CD4-positive, alpha-beta T cell treated with Interleukin-6 for 4 hours (primary cell): ENCODE measurements at places on chromosomes 11 and 22.

GRCh38 chr11:20631519-20632168, 32.2 kb downstream of the SLC6A5 start:
- no peak for DNase-seq

- no peak for DNase-seq
These were observed 15.8 kb upstream of the MMP20 start for GRCh38 chr11:102640946-102641345.

DNA sequence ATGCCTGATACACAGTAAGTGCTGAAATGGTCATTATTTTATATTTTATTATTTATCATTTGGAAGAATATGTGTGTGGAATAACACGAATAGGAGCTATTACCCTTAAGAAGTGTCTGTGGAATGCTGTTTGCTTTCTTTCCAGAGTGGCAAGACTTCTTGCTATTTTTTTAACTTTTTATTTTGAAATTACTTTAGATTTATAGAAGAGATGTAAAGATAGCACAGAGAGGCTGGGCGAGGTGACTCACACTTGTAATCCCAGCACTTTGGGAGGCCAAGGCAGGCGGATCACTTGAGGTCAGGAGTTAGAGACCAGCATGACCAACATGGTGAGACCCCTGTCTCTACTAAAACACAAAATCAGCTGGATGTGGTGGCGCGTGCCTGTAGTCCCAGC, 58.9 kb upstream of the PAX6 start:
- no peak for DNase-seq

GRCh38 chr11:2889362-2890273, 4.0 kb upstream of the CDKN1C start:
- no peak for DNase-seq

- DNase-seq = no peak
These were observed 43.2 kb upstream of the VPREB1 start for GRCh38 chr22:22201185-22201929.

- DNase-seq = no peak
These were observed 54.7 kb upstream of the PRDM11 start for GRCh38 chr11:45091563-45092403.

- DNase-seq = no peak
These were observed 33.9 kb downstream of the AP2A2 start for GRCh38 chr11:959608-960007.

DNA sequence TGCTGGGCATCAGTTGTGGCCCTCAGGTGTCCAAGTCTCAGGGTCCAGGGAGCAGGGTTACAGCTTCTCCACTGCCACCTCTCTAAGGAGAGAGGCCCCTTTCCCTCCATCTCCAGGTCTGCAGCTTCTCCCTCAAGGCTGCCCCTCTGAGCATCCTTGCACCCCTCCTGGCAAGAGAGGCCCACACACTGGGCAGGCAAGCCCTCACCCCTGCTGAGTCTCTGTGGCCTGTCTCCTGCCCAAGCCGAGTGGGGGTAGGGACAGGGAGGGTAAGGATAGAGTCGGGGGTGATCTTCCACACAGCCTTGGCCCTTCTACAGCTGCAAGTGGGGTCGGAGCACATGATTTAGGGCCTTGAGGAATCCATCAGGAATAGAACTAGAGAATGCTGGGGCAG, 76.6 kb downstream of the ST3GAL4 start:
- no peak for DNase-seq

DNA sequence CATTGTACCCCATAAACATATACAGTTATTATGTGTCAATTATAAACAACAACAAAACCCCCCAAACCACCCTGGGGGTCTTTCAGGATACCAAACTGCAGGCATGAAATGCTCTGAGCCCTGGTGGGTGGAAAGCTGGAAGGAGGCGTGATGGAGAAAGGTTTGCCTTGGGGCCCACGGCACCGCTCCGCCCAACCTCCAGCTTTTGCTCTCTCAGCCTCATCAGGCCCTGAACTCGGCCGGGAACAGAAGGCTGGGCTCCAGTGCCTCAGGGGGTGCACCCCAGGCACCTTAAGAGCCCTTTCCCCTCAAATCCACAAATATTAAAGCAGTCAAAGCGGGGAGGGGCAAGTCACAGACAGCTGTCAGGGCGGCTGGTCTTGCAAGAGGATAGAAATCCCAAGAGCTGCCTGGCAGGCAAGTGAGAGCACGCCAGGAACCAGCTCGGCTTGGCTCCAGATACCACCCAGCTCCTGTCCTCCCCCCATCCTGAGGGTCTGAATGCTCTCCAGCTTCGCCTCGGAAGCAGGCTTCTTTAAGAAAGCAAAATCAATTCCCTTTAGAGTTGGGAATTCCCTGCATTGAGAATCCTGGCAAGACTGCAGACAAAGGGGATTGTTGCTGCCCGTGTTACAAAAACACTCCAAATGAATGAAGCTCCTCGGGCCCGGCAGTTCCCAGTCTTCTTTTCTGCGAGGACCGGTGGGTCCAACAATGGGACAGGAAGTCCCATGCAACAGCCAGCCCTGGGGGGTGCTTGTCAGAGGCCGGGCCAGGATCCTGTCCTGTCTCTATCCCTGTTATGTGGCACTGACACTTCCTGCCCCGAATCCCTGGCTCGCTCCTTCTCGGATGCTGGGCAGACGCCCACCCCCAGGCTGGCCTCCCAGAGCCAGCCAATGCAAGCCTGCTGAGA, 80.8 kb downstream of the NAT10 start:
- no peak for DNase-seq

DNA sequence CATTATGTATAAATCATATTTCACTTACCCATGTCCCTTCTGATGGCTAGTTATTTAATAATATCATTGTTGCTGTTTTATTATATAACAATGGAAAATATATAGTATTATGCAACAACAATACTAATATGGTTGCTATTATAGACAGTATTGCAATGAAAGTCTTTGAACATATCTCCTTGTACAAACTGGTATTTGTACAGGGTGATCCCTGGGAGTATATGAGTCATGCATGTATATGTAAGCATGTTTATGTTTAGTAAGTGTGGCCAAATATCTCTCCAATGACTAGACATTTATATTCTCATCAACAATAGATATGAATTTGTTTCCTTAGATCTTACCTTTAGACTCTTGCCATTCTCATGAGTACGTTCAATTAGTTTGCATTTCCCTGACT, 55.9 kb downstream of the KCNC1 start:
- no peak for DNase-seq
